COR-L47 (cell line): ENCODE measurements at places on chromosomes 4 and X.

- DNase-seq, result no peak
These were observed 1.6 kb downstream of the MID2 start for GRCh38 chrX:107827030-107827831.

GRCh38 chr4:125988464-125988863 is 673.7 kb downstream of the FAT4 start:
- no peak for DNase-seq

GRCh38 chrX:150478496-150479492 is 89.6 kb upstream of the MTM1 start:
- no peak for DNase-seq

GRCh38 chrX:130874751-130875150 is 28.3 kb downstream of the ENOX2 start:
- no peak for DNase-seq

DNA sequence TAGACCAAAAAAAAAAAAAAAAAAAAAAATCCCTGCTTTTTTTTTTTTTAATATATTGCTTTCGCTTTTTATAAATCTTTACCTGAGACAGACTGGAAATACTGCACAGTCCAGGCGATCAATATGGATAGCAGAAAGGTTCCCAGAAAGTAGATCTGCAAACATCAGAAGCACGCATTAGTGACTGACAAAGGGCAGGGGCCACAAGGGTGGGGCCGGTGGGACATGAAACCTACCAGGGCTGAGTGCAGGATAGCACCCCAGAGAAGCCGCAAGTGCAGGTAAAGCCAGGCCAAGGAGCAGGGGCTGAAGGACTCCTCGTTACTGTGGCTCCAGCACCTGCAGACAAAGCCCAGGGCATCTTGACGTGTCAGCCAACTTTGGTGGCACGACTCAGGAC is 101.8 kb downstream of the SLC34A2 start:
- no peak for DNase-seq

DNA sequence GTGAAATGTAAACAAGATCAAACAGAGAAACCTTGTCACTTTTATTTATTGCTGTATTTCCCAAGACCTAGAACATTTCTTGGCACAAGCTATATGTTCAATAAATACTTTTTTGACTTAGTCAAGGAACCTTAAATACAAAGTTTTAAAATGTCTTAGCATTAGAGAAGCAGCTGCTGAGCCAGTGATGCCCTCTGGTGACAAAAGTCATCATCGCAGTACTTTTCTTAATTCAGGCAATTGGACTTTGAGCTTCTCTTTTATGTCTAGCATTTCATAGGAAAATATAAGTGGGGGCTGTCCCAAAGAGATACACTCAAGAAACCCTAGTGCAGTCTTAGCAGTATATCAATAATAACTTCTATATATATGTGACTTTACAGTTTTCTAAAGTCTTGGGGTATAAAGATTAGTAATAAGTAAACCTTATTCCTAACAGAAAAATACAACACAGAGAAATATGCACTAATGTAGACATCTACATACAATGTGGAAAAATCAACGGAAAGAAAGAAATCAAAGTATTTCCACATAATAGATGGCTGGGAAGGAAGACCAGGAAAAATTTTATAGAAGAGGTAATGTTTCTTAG is 118.4 kb downstream of the DTHD1 start:
- no peak for DNase-seq

DNA sequence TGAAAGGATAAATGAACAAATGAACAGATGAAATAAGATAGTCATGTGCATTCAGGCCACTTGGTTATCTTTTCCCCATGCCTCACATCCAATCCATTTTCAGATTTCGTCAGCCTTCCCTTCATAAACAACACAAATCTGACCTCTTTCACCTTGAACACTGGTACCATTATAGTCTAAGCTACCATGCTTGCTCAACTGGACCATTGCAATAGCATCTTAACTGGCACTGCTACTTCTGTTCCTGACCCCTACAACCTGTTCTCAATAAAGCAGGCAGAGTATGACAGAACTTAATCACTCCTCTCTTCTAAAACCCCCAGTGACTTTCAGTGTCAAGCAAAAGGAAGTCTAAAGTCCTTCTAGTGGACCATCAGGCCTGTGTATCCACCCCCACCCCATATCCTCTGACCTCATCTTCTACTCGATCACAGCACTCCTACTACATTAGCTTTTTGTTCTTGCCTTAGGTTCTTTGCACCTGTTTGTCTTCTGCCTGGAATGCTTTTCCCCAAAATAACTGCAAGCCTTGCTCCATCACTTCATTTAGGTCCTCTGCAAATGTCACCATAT is 40.7 kb downstream of the LARP7 start:
- DNase-seq, result no peak

GRCh38 chr4:184620212-184620867 is 28.9 kb downstream of the CASP3 start:
- no peak for DNase-seq

GRCh38 chr4:110837896-110838450 is 215.1 kb upstream of the PITX2 start:
- peak; percentile 60 for DNase-seq

DNA sequence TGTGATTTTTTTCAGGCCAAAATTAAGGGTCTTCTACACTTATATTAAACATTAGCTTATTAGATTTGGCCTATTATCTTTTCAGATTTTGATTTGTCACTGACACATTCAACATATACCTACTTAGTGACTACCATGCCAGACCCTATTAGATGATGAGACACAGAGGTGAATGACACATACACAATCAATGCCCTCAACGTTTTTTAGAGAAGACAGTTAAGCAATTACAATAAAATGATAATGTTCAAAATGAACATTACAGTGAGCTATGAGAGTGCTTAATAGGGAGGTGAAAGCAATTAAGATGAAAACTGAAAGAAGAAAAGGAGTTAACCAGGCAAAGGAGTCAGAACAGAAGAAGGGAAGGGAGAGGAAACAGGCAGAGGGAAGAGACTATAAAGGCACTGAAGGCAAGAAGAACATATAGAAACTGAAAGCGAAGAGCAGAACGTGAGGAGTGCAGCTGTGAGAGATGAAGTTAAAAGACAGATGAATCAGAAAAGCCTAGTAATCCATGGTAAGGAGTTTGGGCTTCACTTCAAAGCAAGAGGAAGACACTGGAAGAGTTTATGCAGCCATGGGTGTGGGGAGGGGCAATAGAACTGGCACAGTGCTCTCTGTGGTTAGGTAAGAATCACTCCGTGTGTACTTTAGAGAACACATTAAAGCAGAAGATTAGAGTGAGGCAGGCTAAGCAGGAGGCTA is 119.0 kb downstream of the REELD1 start:
- no peak for DNase-seq

DNA sequence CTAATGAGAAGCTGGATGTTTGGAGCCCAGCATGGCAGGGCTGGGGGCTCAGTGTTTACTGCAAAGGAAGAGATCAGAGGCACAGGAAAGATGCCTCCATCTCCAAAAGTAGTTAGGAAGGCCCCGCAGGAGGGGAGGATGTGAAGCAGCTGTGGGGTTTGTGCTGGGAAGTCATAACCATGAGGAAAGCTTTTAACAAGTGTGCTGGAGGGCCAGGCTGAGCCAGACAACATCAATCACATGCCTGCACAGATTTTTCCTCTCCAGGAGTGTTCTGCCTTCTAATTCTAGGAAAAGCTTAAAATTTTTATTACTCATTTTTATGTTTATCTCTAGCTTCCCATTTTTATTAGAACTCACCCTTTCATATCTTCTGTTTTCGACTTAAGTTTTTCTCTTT is 65.4 kb downstream of the GPR82 start:
- DNase-seq, result no peak

DNA sequence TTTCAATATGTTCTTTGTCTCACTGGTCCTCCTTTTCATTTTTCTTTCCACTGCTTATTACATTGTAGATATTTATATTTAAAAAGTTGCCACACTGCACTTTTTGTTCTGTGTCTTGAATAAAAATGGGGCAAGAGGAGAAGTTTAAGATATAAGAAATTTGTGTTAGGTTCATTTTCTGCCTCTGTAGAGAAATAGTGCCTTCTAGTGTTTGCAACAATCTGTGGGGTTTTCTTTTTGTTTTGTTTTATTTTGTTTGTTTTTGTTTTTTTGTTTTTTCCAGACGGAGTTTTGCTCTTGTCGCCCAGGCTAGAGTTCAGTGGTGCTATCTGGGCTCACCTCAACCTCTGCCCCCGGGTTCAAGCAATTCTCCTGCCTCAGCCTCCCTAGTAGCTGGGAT is 20.1 kb upstream of the SMIM14 start:
- DNase-seq, result no peak

GRCh38 chr4:151294833-151295496 is 18.0 kb downstream of the PRSS48 start:
- no peak for DNase-seq

DNA sequence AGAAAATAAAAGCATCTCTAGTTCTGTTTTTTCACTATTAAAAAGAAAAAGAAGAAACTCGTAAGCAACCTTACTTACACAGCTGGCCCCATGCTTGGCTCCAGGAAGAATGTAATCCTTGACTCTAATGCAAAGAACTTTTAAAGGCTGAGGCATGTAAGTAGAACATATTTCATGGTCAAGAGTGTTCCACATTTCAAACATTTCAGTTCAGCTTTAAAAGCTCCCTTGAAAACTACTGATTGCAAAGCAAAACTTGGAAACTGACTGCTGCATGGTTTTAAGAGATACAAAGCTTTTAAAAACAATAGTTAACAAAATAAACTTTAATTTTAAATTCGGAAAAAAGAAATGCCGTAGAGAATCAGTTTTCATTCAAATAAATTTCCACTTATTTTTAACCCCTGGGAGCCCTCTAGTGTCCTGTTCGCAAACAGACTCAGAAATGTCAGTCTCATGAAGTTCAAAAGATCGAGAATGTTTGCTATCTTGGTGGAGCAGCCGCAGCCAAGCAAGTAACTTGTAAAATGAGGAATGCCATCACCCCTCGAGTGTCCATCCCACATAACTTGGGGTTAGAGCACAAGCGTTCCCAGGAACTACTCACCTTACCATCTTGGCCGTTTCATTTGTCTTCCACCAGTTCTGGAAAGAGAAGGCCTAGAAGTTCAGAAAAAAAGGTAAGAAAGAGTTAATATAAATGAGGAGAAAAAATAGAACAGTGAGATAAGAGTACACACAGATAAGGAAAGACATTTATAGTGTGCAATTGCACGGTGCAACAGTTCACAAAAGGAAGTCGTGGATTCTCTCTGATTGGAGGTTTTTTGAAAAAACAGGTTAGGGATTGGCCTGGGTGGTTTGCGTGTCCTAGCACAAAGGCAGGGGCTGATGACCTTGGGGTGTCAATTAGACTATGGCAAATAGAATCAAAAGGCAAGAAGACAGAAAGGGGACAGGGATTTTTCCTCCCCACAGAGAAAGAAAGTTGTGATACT is at the start of gene GASK1B:
Gene GASK1B (minus strand): TSS at position 765 of the 998 bp plus-strand sequence. CDS start 1,650 bp downstream, outside the sequence.
- DNase-seq, result no peak

- DNase-seq, result no peak
These were observed 159.6 kb upstream of the ANK2 start for GRCh38 chr4:112889619-112890527.

DNA sequence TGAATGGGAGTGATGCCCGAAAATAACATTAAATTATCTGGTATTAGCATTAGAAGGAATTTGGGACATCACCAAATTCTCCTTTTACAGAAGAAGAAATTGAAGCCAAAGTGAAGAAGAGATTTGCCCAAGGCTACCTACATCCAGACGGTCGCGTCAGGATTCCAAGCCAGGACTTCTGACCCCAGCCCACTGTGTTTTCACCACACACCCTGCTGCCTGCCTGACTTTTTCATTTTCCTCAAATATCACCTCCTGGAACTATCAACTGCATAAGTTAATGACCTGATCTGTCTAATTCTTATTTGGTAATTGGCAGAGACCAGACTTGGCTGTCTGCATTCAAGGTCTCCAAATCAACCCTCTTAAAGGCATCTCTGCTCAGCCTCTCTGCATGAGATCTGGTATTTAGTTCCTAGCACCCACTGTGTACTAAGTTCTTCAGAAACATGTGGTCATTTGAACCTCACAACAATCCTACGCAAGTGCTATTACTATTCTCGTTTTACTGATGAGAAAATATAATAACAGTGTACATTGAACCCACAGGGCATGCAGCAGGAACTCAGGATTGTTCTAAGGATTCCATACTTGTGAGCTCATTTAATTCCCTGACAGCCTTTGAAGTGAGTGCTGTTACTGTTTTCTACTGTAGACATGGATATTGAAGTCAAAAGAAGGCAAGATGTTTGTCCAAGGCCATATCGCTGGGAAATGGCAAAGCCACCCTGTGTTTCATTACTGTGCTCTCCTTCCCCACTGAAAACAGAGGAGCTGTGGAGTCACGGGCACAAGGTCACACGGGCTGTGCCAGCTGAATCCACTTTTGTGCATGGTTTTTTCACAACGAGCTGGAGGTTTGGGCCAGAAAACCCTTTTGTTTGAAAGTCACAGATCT is 195.2 kb upstream of the C1QTNF7 start:
- no peak for DNase-seq

DNA sequence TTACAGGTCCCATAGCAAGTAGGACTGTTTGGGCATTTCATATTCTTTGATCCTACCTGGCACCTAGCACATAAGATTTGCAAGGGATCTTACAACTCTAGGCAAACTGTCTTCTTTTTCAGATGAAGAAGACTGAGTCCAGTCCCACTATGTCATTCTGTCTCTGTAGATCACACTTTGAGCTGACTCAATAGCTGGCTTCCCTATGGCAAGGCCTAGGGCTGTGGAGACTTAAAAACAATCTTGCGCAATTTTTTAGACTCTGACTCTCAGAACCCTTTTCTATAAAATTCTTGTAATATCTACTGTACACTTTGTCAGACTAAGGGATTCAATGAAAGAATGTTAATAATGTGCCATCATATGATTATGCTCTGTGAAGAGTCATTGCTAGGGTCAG is 26.7 kb downstream of the OTC start:
- no peak for DNase-seq

DNA sequence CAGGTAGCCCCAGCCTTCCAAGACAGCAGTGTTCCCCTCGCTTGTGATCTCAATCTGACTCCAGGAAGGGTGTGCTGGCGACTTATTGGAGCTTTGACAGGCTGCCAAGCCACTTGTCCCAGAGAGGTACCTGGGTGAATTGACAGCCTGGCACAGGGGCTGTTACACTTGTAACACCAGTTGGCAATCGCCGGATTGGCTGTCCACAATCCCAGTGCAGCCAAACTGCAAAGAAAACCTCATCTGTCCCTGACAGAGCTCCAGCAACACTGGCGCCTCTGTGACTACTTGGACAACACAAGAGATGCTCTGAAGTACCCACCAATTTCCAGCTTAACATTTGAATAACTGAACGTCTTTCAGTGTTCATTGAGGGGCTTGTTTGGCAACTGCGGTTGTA is 76.8 kb upstream of the PRPS1 start:
- DNase-seq, result no peak

DNA sequence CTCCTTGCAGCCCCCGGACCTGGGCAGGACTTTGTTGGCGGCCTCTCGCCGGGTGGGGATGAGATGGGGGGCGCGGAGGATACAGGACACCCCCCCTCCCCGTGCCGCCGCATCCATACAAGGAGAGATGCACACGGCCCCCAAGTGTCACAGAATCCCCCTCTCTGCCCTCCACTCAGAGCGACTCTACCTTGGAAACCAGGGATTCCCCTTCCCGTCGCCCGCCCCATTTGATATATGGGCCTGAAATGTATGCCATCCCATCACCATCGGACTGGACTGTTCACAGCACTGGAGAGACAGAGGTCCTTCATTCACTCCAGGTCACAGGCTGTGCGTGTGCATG is 426 bp downstream of the PORCN start:
- no peak for DNase-seq

- DNase-seq, result no peak
These were observed 95.6 kb downstream of the MAPK10 start for GRCh38 chr4:86264241-86264640.
